ENCODE measurements at places on chromosomes 16 and 17.

DNA sequence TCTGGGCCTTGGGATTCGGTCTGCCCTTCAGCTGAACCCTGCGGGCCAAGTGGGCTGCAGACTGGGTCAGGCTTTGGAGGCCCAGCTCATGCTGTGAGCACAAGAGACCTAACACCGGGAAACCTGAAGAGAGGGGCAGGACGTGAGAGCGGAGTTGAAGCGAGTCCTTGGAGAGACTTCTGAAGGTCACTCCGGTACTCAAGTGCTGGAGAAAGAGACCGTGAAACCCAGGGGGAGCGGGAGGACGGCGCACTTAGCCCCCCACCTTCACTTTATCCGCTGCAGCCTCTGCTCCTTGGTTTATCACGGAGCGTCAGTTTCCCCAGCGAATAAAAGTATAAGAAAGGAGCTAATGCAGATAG lies 361 bp downstream of the UQCRC2 start:
- no peak for DNase-seq

- peak; percentile 76 for DNase-seq
Measured at GRCh38 chr17:74748529-74749278, at the start of gene NHERF1. Gene NHERF1 (plus strand): TSS chr17:74748628. CDS start chr17:74748847, 219 bp downstream.

DNA sequence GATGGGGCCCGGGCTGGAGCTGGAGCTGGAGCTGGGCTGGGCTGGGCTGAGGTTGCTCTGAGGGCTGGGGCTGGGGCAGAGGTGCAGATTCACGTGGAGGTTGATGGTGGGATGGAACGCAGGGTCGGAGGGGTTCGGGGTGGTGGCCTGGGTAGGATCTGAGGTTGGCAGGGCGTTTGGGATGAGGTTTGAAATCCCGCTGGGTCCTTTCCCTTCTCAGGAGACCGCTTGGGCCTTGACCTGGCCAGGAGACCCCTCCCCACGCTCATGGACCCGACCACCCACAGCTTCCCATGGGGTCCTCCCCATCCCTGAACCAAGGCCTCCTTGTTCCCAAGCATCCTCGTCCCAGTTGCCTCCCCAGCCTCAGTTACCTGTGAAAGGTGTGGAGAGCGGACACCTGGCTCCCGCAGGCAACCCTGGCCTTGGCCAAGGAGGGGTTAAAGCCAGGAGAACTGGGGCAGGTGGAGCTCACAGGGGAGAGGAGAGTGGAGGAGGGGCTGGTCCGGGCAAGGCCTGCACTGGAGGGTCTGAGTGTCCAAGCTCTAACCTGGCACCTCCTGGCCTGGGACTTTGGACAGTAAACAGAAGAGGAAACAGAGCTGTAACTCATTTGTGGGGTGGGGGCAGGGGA lies at the start of gene ASGR2:
TSS of gene ASGR2 (minus strand) at position 582 of the 634 bp plus-strand sequence. CDS start 582 bp downstream, outside the sequence.
- DNase-seq, result no peak

DNA sequence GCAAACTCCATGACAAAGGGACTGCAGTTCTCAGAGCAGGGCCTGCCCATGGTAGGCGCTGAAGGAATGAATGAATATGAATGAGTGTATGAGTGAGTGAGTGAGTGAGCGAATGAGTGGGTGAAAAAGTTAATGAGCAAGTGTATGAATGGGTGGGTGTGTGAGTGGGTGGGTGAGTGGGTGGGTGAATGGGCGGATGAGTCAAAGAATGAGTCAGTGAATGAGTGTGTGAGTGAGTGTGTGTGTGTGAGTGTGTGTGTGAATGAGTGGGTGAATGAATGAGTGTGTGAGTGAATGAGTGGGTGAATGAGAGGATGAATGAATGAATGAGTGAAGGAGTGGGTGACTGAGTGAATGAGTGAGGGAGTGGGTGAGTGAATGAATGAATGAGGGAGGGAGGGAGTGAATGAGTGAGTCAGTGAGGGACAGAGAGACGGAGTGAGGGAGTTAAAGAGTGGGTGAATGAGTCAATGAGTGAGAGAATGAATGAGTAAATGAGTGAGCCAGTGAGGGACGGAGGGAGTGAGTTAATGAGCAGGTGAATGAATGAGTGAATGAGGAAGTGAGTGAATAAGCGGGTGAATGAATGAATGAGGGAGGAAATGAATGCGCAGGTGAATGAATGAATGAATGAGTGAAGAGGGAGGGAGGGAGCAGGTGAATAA lies 11.1 kb upstream of the CHMP6 start:
- DNase-seq, result no peak

- DNase-seq, result no peak
Measured at GRCh38 chr16:55184052-55184451, 140.0 kb upstream of the IRX6 start.

DNA sequence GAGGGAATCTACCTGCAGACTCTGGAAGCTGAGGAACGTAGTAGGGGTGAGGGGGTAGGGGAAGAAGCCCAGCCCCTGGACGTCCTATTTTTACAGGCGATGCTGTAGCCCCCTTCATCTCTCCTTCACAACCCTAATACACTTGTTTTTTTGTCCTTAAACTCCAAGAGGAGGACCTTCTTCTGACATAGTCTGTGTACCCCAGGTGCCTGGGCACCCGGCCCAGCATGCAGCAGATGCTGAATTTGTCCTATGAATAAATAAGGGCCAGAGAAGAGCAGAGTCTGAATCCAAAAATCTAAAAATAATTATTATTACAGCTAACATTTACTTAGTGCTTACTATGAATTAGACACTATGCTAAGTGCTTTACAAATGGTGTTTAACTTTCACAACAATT lies 5.1 kb downstream of the KIF18B start:
- peak; percentile 9 for DNase-seq

DNA sequence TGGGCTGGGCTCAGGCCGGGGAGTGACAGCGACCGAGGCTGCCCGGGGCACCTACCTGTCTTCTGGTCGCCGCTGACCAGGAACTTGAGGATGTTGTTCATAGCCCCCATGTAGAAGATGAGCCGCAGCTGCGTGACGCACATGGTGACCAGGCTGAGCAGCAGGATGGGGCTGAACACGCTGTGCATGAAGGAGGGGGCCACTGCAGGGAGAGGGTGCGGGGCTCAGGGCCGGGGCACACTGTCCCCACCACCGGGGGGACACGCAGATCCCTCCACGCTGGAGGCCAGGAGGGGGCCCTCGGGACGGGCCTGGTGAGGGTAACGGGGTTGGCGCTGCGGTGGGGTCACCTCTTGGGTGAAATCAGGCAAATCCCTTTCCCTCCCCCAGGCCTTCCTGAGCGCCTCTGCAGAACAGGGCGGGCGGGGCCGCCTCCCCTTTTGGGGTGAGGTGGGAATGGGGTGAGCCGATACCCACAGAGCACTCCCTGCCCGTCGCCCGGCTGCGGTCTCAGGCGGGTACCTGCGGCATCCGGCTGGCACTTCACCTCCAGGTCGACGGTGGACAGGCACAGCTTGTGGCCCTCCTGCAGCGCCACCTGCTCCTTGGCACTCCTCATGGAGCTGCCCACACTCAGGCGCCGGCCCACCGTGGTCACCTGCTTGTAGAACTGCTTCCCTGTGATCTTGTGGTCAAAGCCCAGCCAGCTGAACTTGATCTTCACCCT lies 28.3 kb upstream of the PITPNA start:
- DNase-seq, result no peak

DNA sequence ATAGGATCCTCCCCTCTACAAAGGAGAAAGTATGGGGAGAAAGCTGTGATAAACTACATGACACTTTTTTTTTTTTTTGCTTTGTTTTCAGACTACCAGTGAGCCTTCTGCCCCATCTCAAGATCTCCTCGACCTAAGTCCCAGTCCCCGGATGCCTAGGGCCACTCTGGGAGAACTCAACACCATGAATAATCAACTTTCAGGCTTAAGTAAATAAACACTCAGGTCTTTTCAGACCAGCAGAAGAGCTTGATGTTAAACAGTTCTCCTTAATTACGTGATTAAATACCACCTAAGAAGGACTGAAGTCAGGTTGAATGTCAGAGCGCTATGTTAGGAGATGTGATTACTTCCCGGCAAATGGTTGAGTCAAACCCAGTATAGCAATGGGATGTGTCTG lies 31.4 kb downstream of the COX11 start:
- DNase-seq, result no peak

DNA sequence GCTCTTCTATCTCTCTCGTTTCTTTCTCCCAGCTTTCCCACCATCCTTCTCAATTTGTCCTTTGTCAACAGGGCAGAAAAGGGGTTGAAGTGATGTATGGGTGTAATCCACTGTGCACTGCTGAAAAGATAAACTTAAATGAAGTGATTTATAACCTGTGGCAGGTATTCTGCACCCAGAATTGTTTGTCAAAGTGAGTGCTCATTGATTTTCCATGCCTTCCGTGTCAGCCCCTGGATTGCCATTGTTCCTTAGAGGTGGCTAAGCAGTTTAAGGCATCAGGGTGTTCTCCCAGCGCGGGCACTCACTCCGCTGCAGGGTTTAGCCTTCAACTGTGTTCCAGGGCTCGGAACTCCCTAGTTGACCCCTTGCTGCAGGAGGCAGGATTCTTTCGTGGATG lies 82.9 kb downstream of the PITPNC1 start:
- DNase-seq, result no peak

GRCh38 chr16:17357307-17358062 lies 113.3 kb downstream of the XYLT1 start:
- DNase-seq, result no peak

DNA sequence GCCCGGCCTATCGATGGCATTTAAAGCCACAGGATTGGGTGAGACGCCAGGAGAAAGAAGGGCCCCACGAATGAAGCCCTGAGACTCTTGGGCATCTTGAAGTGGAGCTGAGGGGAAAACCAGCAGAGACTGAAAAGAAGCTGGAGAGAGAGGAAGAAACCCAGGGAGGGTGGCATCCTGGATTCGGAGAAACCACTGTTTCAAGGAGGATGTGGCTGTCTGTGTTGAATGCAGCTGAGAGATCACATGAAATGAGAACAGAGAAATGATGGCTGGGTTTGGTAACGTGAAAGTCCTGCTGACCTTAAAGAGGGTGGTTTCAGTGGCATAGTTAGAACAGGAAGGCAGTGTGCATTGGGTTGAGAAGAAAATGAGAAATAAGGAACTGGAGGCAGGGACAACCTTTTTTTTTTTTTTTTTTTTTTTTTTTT lies 3.8 kb downstream of the TNFSF12 start:
- no peak for DNase-seq

- no peak for DNase-seq
Measured at GRCh38 chr17:57677858-57678257, 67.2 kb downstream of the CCDC182 start.

DNA sequence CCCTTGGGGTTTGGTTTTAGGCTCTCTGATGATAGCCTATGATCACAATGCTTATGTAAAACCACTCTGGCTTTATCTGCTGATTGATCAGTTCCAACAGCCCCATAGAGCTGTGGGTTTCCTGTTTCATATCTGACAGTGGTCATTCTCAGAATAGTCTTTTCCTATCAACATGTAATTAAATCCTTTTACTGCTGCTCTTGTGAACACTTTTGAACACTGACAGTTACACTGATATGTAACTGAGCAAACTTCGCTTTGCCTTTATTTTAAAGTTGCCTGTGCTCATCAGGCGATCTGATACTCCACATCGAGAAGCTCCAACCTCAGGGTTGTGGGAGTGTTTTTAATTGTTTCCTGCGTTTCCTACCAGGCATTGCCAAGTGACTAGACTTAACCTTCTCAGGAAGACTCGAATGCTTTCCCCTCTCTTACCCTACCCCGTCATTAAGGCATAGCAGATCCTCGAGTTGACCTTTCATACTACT lies 17.3 kb upstream of the CLEC18B start:
- DNase-seq, result no peak

DNA sequence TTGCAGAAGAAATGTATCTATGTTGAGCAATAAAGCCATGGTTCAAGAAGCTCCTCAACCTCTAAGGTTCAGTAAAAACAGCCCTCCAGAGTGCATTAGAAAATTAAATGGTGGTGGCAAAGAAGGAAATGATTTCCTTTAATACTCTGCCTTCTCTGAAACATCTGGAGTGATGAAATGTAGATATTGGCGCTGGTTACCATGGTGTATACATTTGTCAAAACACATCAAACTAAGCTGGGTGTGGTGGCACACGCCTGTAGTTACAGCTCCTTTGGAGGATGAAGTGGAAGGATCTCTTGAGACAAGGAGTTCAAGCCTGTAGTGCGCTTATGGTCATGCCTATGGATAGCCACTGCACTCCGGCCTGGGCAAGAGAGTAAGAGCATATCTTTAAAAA lies 6.0 kb downstream of the CAPNS2 start:
- no peak for DNase-seq

DNA sequence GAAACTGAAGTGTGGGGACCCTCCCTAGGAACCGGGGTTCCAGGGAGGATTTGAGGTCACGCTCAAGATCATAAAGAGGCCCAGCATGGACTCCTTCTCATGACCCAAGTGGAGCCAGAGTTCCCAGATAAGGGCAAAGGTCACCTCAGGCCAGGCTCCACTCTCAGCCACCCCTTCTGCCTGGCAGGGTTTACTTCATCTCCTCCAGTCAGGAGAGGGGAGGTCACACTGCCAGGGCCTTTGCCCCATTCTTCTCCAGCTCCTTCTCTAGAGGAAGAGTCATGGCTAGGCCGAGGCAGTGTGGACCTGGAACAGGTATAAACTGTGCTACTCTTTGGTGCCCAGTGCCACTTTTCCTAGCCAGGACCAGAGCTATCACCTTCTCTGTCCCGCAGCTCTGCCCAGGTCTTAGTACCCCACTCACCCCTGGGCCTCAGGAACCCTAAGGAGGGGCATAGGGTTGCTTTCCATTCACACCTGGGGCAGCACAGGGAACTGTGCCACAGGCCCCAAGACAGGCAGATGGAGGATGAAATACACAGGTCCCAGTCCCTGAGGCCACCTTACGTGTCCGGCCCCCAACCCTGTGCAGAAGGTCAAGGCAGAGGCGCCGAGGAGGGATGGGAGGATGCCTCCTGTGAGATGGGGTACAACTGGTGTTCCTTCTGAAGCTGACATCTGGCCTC lies 879 bp upstream of the ACSF2 start:
- no peak for DNase-seq

- DNase-seq, result no peak
Measured at GRCh38 chr16:82329504-82330192, 159.6 kb upstream of the MPHOSPH6 start.

DNA sequence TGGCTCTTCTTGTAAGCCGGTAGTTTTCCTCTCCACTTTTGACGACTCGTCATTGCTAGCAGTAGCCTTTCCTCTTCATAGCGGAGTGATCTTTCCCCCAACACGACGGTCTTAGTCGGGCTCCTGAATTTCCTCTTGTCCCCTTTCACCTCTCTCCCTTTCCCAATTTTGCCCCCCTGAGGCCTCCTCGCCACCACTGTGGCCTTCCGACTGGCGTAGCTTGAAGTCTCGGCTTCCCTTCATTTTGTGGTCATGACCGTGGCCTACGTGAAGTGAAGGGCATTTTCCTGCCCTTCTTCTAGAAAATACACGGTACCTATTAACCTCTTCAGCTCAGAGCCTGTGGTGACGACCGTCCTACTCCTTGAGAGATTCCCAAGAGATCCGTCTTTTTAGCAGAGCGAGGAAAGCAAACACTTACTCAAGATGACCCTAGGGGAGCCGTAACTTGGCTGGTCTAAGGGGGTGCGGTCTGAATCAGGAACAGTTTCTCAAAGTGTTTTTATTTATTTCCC lies 787 bp downstream of the PRKAR1A start:
- no peak for DNase-seq

DNA sequence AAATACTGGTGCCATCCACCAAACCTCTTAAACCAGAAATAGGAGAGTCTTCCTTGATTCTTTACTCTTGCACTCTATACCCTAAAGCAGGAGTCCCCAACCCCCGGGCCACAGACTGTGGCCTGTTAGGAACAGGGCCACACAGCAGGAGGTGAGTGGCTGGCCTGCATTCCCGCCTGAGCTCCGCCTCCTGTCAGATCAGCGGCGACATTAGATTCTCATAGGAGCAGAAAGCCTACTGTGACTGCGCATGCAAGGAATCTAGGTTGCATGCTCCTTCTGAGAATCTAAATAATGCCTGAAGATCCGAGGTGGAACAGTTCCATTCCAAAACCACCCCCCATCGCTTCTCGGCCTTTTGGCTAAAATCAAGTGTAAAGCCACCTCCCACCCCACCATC lies 30.3 kb upstream of the SRCIN1 start:
- no peak for DNase-seq

- DNase-seq, result no peak
Measured at GRCh38 chr16:79269211-79269863, 331.2 kb downstream of the MAF start.

Data from NCI-H1694 (cell line).